ENCODE measurements at places on chromosomes 16 and 17.

GRCh38 chr16:58243528-58244004, 45.7 kb upstream of the CSNK2A2 start:
- no peak for DNase-seq

DNA sequence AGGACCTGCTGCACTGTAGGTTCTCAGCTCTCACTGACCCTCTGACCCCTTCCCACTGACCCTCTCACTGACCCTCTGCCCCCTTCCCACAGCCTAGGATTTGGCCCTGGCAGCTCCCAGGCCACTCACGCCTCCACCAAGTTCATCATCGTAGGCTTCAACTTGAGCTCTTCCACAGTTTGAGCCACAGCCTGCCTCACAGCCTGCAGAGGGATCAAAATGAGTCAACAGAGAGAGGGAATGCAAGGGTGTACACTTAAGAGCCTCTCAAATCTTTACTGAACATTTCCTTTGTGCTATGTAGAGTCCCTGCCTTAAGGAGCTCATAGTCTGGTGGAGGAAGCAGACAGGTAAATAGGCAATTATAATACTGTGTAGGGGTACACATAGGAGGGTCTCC, 12.1 kb downstream of the HEATR9 start:
- DNase-seq: no peak

- peak; percentile 63 for DNase-seq
Observed at GRCh38 chr17:64130559-64131001, 636 bp upstream of the ERN1 start.

GRCh38 chr16:24539295-24539849, at the start of gene RBBP6:
Gene RBBP6, plus strand, starts transcription at chr16:24539566. Its CDS starts 1,061 bp downstream, at chr16:24540627.
- peak; percentile 94 for DNase-seq

- no peak for DNase-seq
Observed at GRCh38 chr17:44565866-44566443, 8.7 kb downstream of the FZD2 start.

GRCh38 chr16:89741342-89742014, 20.1 kb downstream of the ZNF276 start:
- no peak for DNase-seq

DNA sequence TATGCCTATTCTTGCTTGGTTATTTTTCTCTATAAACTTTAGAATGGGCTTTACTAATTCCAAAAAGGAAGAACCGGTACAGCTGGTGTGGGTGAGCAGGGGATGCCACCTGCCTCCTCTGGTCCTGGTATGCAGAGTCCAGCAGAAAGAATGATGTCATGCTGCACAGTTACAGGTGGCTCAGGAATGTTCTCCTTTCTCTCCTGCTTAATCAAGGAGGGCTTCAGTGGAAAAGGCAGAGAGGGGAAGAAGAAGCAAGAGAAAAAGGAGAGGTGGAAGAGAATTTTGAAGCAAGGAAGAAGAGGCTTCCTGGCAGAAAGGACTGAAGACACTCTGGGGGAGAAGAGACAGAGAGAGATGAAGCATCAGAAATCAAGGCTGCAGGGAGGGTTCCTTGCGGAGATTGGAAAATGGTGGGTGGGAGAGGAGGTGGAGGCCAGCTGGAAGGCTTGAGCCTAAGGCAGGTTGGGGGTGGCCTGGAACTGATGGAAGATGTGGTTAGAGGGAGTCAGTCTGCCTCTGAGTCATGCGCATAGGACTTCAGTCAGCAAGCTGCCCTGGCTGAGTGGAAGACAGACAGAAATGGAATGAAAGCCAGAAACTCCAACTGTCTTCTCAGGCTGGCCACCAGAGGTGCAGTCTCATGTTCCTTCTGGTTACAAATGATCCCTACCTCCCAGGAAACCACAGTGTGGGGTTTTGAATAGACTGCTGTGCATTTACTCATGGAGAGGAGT, 64.6 kb upstream of the CRHR1 start:
- no peak for DNase-seq

DNA sequence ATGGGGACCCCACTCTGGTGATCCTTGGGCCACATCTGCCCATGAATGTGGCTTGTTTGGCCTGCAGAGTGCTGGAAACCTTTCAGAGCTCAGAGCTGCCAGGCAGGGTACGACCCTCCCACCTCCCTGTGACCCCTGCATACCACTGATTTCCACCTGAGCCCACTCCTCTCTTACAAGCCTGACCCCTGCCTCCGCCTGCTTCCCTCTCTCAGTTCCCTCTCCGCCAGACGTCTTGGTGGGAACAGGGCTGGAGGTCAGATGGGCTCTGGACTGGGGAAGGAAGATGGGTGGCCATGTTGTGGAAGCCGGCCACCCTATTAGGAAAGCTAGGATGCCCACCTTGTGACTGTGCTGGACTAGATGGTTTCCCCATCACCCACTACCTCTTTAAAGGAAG, 185.1 kb downstream of the KATNIP start:
- DNase-seq: no peak

- DNase-seq: no peak
Observed at GRCh38 chr16:19436540-19436939, 18.9 kb downstream of the TMC5 start.

DNA sequence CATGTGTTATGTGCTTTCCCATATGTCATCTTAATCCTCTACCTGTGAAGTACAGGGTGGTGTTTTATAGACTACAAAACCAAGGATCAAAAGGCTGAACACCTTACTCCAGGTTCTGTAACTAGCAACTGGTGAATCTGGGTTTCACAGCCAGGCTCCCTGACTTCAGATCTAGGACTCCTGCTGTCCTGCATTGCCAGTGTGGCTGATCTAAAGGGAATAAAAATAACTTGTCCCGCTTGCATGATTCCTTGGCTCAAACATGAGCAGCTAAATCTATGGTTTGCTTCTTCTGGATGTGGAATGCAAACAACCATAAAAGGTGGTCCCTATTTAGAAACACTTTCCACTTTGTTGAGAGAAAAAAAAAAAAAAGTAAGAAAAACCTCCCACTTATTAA, 3.7 kb upstream of the VWA3A start:
- DNase-seq: no peak

- no peak for DNase-seq
Observed at GRCh38 chr16:721765-722540, 1.0 kb downstream of the ANTKMT start.

GRCh38 chr17:4332296-4332970, 34.0 kb downstream of the UBE2G1 start:
- DNase-seq: no peak

GRCh38 chr17:60390925-60391470, 935 bp downstream of the USP32 start:
- DNase-seq: peak; percentile 14

DNA sequence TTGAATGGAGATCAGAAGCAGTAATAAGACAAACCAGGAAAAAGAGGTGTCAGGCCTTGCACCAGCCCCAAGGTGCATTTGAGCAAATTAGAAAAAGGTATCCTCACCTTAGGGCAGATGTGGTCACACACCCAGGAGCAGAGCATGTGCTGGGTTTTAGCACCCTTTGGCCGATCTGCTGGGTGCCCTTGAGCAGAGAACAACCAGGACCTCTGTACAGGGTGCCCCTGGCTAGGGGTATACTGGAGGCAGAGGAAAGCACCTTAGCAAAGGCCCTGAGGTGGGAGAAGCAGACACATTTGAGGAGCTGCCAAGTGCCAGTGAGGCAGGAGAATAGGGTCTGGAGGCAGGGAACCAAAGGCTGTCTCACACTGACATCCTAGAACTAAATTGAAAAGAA, 67.0 kb downstream of the IQCK start:
- DNase-seq: no peak

GRCh38 chr17:42060231-42060630, 9.8 kb upstream of the C17orf113 start:
- DNase-seq: no peak

DNA sequence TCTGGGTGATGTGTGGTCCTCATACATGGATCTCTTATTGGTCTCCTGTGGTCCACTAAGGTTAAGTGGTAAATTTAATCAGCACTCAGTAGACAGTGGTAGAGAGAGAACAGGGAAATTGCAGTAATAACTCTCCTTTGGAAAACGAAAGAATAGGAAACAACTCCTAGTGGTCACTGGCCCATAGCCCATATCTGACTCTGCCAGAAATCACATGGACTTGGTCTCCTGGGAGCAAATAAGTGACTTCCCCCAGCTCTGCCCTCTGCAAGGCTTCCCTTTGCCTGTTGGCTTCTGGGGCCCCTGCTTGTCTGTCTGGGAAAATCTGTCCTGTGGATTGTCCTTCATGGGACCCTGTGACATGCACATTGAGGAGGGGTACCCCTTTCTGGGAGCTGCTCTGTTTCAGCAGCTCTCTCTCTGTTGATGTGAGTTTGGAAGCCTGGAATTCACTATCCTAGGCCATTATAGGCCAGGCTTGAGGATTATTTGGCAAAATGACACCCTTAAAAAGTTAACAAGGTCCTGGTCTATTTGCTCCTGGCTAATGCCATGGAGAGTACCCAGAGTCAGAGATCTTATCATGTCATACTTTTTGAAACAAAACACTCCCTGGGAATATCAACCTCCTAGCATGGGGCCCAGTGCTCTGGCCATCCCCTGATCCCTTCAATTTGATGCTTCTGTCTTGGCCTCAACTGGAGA, 58.0 kb upstream of the HNF1B start:
- DNase-seq: no peak

DNA sequence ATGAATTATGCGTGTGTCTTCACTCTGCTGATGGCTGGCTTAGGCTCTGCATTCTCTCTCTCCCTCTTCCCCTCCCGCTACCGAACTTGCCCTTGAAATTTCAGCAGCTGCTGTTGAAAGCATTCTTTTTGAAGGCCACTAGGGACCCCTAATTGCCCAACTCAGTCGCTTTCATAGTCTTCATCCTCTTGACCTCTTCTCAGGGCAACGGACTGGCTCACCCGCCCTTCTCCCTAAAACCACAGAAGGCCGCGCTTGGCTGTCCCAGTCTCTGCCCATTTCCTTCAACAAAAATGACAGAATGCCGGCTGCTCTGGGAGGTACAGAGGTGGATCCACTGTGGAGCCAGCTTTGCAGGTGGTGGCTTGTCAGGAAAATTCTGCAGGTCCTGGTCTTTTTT, 21.0 kb upstream of the FMNL1 start:
- DNase-seq: no peak

GRCh38 chr16:23679986-23680336, 1.3 kb downstream of the PLK1 start:
- DNase-seq: no peak

- no peak for DNase-seq
Observed at GRCh38 chr16:23080329-23080728, 68.9 kb downstream of the USP31 start.

- no peak for DNase-seq
Observed at GRCh38 chr17:15453246-15453645, 14.2 kb downstream of the CDRT4 start.

GRCh38 chr17:48429156-48429555, 858 bp downstream of the SKAP1 start:
- no peak for DNase-seq

DNA sequence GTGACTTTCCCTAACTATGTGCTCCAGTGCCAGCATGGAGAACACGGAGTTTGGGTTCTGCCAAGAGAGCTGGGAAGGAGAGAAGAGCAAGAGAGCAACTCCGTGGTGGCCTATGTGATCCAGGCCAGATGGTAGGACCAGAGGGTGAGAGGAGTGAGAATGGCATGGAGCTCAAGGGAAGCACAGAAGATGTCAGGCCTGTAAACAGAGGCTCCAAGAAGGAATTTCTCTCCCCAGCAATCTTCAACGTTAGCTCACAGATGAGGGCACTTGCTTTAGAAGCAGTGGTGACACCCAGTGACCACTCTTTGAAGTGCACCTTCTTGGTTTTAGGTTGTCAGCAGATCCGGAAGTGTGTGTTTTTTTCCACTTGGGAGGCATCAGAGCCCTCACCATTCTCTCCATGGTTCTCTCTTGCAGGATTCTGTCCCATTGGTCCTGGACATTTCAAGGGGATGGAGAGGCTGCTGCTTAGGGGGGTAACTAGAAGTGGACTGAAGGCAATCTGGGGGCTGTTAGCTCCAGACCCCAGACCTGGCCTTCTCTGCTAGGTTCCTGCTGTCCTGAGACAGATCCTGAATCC, 18.1 kb upstream of the TMEM98 start:
- DNase-seq: peak; percentile 78

DNA sequence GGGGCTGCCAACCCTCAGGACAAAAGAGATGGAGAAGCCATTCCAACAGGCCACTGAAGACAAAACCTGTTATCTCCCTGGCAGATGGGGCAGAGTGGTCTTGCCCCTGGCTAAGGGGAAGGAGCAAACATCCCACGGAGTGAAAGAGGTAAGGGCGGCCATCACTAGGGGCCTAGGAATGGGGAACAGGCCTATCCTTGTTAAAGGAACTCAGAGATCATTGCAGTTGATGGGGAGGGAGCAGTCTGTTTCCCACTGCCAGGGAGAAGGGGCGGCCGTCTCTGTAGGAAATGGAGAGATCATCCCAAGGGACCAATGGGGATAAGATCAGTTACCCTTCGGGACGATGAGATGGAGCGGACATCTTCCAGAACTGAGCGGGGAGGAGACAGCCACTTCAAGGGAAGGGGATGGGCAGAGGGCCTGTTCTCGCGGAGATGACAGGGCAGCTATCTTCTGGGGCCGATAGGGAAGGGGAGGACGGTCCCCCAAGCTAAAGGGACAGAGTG, 581 bp upstream of the TMEM208 start:
- DNase-seq: no peak

GRCh38 chr16:58000706-58001676, at the start of gene USB1:
Gene USB1, plus strand, starts transcription at chr16:58001407. Its CDS starts 77 bp downstream, at chr16:58001484.
- peak; percentile 76 for DNase-seq

DNA sequence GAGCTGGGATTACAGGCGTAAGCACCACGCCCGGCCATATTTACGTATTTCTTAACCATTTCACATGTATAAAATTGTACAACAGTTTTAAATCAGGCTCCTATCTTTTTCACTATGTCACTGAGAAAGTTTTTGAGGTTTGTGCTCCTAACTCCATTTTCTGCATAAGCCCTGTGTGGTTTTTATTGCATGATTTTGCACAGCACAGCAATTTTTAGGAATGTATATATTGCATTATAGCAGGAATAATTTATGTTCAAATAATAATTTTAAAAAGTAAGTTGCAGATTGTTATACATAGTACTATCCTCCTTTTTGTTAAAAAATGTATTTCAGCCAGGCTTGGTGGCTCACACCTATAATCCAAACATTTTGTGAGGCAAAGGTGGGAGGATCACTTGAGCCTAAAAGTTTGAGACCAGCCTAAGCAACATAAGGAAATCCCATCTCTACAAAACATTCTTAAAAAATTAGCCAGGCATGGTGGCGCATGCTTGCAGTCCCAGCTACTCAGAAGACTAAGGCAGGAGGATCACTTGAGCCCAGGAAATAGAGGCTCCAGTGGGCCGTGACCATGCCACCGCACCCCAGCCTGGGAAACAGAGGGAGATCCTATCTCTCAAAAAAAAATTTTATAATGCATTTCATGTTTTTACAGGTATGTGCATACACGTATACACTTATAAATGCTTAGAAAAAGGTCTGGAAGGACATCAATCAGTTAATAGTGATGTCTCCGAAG, 26.0 kb downstream of the SMG6 start:
- DNase-seq: no peak

DNA sequence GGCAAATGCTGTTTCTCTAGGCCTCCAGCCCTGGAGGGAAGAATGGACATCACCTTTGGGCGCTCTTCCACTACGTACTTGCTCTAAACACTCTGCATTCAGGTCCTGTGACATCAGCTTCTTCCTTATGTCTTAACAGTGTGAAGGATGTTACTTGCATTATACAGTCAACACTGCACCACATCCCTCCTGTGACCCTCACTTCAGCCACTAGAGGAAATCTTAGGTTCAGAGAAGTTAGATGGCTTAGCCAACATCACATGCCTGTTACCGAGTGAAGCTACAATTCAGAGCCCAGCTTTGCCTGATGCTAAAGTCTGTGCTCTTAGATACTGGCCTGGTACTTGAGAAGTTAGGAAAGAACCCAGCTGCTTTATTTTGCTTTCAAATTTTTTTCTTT, 18.3 kb downstream of the UBFD1 start:
- DNase-seq: no peak
